NB4 (cell line): ENCODE measurements at places on chromosomes 3 and 15.
A peak's percentile ranks its signal among the peaks of the same experiment; 100 is the strongest.

DNA sequence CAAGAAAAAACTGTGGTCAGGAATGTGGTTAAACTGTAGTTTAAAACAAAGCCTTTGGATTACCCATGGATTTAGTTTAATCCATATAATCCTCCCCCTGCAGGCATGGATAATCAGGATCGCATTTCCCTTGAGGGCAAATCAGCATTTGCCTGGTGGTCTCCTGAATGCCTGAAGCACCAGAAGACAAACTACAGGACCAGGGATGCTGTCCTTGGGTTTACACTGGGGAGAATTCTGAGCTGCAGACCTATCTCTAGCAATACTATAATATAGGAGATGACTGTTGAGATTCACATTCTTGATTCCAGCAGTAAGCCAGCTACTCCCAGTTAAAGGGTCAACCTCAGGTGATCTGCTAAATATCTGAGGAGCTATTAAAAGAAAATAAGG lies 10.6 kb downstream of the PIK3CB start:
- DNase-seq = no peak

DNA sequence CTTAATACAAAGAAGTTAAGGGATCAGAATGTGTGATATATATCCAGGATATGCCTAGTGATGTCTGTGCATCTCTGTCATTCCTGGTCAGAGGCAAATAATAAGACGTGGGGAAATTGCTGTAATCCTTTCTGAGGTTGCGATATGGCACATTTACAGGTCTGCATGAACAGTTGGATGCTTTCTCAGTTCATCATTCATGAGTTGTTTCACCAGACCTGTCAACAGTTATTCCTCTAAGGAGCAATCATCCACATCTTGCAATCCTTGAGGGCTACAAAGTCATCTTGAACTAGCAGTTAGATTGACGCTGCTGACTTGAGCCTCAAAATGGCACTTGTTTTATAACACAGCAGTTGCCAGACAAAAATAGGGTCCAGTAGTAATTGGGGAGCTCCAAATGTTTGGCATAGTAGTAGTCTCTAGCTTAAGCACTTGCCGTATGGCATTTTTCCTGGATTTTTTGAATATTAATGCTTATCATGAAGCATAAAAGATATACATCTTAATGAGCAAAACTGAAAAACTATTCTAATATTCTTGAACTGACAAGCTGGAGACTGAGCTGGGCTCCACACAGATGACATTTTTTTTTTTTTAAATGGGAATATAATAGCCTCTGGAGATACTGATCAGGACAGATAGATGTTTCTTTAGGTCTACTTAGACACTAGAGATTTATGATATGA lies 761.7 kb downstream of the VGLL3 start:
- no peak for DNase-seq

GRCh38 chr3:106877627-106878026 lies 499.6 kb upstream of the CCDC54 start:
- no peak for DNase-seq

GRCh38 chr3:47012342-47013230 lies 33.1 kb downstream of the NBEAL2 start:
- no peak for DNase-seq

- DNase-seq = no peak
Observed at GRCh38 chr15:27054426-27054825, 83.4 kb downstream of the GABRG3 start.

DNA sequence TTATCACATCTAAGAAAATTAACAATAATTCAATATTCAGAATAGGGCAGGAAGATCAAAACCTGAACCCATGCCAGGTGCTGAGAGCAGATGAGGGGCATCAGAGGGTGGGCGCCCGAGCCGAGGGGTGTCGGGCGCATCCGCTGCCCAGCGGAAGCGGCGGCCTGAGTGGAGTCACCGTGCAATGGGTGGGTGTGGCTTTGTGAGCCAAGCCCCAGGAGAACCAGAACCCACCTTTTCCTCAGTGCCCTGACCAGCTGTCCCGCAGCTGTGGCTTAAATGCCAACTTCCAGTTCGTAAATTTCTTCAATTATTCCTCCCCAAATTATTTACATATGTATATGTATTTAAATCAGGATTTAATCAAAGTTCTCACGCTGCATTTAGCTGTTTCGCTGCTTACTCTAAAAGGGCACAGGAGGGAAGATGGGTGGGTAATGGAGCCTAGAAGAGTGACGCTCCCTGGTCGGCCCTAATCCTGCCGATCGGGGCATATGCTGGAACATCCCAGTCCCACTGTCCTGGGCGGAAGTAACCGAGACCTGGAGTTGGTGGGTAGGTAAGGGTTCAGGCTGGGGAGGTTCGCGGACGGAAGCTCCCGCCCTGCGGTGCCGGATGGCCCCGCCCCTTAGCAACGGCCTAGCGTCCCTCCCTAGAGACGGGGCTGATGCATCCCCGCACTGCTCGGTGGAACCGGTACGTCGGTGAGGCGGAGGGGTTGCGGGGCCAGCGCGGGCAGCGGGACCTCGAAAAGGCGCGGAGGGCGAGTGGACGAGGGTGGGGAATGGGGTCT lies 1.3 kb downstream of the DNAH1 start:
- DNase-seq = no peak

GRCh38 chr15:73108676-73109075 lies 56.4 kb downstream of the NEO1 start:
- DNase-seq = no peak

DNA sequence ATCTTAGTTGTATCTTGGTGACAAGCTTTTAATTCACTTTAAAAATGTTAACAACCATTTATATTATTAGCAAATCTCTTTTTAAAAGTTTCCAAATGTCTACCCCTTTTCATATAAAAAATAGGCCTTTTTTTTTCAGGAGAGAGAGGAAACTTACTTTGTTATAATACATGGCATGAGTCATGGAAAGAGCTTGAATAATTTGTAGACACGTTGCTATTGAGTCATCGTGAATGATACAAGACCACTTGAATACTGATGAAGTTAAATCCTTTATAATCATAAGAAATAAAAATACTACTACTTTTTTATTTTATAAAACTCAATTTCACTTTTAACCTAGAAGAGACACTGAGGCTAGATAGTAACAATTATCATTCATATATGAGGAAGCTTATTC lies 70.3 kb upstream of the BBX start:
- DNase-seq = no peak

DNA sequence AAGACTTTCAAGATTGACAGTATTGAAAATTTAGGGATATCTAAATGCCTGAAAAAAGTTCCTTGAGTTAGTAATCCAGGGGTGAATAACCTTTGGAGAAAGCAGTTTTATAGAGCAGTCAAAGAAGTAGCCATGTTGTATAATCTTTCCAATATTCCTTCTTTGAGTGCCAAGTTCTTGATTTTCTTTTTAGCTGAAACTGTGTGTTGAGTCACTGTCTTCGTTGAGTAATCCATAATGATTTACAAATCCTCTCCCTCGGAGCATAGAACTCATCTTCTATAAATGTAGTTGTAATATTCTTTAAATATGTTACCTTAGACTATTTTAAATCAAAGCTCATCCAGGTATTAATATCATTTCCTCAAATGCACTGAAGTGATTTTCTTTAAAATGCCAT lies 135.2 kb downstream of the BBX start:
- no peak for DNase-seq

DNA sequence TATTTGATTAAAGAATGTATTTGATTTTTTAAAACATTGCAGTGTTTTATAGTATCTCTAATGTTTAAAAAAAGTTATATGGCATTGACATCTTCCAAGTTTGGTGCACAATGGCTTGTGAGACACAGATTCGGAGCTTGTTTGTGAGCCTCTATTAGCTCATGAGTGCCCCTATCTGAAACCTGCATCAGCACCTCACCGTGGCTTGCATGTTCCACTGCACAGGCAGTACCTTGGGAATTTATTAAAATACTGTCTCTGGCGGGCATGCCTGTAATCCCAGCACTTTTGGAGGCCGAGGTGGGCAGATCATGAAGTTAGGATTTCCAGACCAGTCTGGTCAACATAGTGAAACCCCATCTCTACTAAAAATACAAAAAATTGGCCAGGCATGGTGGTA lies 6.8 kb upstream of the RTP2 start:
- DNase-seq = no peak

- DNase-seq = no peak
Observed at GRCh38 chr15:73997986-73998385, 3.5 kb downstream of the PML start.

DNA sequence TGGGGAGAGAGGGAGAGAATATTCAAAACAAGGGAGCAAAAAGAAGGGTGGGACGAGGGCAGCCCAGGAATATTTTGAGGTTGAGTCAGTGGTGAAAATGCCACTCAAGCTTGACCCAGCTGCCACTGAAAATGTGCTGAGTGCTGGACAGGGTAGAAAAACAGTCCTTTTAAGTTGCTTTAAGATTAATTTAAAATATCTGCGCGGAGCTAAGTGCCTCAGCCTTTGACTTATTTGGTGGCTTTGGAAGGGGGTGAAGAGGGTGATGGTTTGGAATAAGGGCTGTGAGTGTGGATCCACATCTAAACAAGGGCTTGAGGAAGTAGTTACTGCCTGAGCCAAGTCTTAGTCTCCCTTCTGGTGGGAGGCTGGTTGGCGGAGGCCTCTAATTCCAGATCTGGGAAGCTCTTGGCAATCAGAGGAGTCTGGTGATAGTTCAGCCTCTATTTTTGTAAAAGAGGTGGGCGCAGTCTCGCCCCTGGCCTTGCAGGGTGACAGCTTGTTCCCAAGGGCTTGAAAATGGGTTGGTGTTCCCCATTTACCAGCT lies 280.8 kb upstream of the ROPN1 start:
- DNase-seq = no peak

- DNase-seq = no peak
Observed at GRCh38 chr3:188754267-188754666, 417.5 kb upstream of the TPRG1 start.

- DNase-seq = no peak
Observed at GRCh38 chr3:130470126-130470525, 46.9 kb upstream of the COL6A6 start.

DNA sequence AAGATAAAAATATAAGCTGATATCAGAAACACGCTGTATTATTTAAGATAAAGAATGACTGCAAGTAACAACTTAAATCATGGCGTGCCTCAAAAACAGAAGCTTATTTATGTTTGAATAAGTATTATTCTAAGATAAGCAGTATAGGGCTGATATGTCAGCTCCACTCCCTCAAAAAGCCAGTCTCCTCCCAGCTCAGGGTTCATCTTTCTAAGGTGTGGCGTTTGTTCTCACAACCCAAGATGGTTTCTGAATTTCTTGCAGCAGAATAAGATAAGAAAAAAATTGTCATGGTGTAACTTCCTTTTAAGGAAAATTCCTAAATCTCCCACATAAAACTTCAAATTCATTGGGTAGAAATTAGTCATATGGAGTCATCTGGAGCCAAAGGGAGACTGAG lies 166.1 kb upstream of the POU1F1 start:
- DNase-seq = no peak

DNA sequence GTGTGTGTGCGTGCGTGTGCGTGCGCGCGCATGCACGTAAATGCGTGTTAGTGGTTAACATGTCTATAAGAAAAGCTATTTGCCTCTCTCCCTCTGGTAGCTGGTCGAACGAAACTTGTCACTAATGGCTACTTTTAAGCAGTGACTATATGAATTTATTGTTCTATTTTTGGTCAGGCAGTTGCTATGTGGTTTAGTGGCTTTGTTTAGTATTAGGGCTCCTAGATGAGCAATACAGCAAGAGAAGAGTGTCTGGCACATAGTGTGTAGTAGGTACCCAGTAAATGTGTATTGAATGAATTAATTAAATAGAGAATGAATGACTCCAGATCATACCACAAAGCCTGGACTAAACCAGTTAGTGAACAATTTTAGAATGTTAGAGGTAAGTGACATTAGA lies 171.6 kb downstream of the PPM1L start:
- no peak for DNase-seq

DNA sequence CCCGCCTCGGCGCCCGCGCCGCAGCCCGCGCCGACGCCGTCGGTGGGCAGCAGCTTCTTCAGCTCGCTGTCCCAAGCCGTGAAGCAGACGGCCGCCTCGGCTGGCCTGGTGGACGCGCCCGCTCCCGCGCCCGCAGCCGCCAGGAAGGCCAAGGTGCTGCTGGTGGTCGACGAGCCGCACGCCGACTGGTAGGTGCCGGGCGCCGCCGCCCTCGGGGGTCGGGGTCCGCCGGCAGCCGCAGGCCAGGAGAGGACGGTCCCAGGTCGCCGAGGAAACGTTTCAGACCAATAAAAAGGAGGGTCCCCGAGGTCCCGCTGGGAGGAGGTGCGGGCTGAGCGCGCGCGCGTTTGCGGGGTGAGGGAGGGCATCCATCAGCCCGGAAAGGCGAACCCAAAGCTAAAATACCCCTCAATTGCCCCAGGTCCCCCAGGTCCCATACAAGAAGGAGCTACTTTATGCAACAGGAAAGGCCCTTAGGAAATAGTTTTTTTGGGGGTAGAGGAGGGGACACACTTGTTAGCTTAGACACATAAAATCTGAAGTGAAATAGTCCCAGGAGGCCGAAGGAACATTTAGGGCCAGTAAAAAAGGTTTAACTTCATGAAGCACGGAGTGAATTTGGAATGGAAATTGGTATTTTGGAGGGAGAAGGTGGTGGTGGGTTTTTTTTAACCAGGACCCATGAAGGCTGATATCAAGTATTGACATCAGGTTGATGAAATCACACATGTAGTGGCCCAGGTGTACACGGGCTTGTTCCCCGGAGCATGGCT lies 739 bp downstream of the SYN2 start:
- DNase-seq = no peak

GRCh38 chr15:39947401-39948197 lies 13.7 kb downstream of the EIF2AK4 start:
- DNase-seq = no peak

GRCh38 chr3:5255404-5256344 lies 68.2 kb downstream of the EDEM1 start:
- DNase-seq = peak; percentile 56

DNA sequence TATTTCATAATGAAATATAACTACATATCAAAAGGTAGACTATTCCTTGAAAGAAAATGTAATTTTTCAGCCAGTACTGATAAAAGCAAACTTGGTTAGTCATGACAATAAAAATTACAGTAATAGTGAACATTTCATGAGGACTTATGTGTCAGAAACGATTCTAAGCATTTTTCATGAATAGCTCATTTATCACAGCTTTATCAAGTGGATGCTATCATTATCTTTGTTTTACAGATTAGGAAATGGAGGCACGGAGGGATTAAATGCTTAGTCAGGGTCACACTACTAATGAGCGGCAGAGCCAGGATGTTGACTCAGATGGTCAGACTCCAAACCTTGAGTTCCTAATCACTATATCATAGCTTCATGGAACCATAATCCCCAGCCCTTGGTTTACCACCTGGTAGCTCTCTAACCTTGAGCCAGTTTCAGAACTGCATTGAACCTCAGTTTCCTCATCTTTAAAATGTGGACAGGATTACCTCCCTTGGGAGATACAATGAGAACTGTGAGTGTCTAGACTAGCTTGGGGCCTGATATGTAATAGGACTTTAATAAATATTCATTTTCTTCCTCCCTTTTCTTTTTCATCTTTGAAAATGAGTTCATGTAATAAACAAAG lies 85.4 kb downstream of the TNIK start:
- peak; percentile 29 for DNase-seq
